Stimulated activated CD8-positive, alpha-beta memory T cell treated with anti-CD3 and anti-CD28 coated beads, Interleukin-2, amount 100 ng/mL, for 1 hour (primary cell): ENCODE measurements at places on chromosomes 11 and 22.

DNA sequence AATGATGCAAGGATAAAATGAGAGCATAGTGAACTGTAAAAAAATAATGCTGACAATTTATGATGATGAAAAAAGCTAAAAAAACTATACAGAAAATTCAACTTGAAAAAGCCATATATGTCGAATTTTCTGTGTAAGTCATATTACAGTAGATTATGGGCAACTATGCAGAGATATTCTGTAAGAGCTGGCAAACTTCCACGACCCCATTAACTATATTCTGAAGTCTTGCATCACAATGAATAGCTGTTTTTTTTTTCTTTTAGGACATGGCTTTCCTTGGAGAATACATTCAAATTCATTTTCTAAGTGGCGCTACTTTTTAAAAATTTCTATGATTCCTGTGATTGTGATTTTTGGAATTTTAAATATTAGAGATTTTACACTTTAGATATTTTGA, 18.4 kb downstream of the PSMD13 start:
- no peak for DNase-seq

- no peak for DNase-seq
Measured at GRCh38 chr11:93570759-93571413, 27.7 kb upstream of the SMCO4 start.

DNA sequence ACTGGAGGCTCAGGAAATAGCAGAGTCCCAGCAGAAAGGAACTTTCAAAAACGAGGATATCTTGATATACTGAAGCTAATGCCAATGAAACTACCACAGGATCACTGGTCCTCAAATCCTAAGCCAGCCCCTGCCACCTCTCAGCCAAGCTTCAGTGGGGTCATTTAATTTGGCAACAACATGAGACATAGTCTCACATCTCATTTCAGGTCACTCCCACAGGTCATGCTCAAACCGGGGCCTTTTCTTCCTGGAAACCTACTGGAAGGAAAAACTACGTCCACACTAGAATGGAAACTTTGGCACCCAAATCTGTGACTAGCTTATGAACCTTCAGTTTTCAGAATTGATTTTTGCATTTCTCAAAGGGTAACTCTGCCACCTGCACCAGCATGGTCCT, 61.9 kb upstream of the CYP2D6 start:
- DNase-seq: no peak

GRCh38 chr11:107590460-107591377, at the start of gene ELMOD1:
Gene ELMOD1 (plus strand): TSS chr11:107591147. CDS start chr11:107618190, 27,043 bp downstream.
- DNase-seq: peak; percentile 2

DNA sequence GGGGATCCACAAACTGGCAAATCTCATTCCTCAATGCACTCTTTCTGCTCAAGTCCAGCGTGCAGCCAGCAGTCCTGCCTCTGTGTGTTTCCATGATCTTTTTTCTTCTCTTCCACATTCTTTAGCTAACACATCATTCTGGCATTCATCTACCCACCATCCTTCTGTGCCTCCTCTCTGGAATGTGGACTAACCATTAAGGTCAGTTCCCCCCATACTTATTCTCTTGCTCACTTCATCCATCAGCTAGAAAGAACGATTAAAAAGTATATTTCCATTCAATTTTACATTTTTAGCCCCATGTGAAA, 7.8 kb downstream of the KIRREL3 start:
- no peak for DNase-seq

DNA sequence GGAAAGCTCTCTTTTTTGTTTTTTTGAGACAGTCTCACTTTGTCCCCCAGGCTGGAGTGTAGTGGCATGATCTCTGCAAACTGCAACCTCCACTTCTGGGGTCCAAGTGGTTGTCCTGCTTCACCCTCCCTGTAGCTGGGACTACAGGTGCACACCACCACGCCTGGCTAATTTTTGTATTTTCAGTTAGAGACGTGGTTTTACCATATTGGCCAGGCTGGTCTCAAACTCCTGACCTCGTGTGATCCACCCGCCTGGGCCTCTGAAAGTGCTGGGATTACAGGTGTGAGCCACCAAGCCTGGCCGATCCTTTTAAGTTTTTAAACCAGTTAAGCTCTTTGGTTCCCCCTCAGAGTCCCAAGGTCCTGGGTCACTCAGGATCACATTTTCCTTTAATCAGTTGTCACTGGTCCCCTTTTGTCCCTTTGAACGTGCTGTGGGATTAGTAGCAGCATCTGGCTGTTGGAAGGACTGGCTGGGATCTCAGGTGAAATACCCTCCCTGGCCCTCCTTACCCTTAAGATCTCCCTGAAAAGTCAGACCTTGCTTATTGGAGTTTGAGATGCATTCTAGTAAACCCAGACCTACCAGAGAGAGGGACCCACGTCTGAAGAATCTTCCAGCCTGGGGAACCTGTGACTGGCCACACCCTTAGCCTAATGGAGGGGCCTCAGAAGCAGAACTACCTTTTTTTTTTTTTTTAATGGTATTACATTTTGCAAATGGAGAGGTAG, 8.1 kb downstream of the MALAT1 start:
- DNase-seq: no peak

- no peak for DNase-seq
Measured at GRCh38 chr22:48653929-48654328, 1173.7 kb downstream of the BRD1 start.

- DNase-seq: no peak
Measured at GRCh38 chr11:18671246-18671645, 27.3 kb upstream of the TMEM86A start.

- DNase-seq: no peak
Measured at GRCh38 chr11:17469998-17470397, 6.6 kb downstream of the ABCC8 start.

- DNase-seq: no peak
Measured at GRCh38 chr11:19675397-19675796, 37.2 kb upstream of the NAV2 start.

DNA sequence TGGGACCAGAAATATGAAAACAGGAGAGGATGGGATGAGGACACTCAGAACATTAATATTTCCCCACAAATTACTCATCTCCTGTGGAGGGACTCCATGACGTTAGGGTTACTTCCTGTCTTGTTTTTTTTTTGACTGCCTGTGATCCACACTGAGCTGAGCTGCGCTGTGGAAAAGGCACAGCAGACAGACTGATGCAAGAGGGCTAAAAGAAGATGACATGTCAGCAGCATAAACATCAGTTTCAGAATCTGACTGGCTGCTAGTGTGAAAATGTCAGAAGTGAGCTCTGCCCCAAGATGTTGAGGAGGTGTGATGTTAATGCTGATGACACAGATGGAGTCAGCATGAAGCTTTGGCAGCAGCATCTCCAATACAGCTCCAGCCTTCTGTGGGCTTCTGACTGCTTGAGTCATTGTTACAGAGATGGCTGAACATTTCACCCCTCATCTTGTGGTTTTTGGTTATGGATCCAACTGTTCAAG, 286.8 kb downstream of the BLID start:
- no peak for DNase-seq

GRCh38 chr11:22512457-22512856, 113.2 kb downstream of the FANCF start:
- no peak for DNase-seq

DNA sequence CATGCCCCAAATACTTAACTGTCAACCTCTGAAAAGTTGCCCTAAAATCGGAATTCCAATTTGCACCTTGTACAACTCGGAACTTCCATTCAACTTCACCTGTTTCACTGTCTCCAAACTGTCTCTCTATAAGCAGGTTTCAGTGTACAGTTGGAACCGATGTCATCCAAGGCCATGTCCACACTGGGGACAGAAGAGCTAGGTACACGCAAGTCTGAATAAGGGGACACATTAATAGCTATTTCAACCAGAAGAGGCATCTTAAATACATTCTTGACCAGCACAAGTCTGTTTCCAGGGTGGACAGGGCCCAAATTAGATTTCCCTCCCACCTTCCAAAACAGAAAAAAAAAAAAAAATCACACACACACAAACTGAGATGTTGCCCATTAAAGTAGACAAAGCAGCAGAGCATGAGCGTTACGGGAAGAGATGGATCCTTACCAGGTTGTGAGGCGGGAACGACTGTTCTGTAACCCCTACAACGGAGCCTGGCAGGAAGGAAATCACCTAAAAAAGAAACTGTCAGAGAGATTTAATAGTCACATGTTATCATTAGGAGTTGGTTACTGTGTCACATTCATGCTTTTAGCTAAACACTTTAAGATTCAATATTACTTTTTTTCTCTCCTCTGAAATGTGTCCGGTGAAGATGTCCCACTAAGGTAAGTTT, 1.7 kb downstream of the CREBZF start:
- DNase-seq: no peak

GRCh38 chr11:64052436-64052835, 16.7 kb downstream of the FLRT1 start:
- no peak for DNase-seq

- DNase-seq: no peak
Measured at GRCh38 chr11:36135076-36135475, 154.1 kb downstream of the COMMD9 start.
